Right hindlimb (tissue), 1 donor: ENCODE measurements at places on chromosomes 6 and 20.

DNA sequence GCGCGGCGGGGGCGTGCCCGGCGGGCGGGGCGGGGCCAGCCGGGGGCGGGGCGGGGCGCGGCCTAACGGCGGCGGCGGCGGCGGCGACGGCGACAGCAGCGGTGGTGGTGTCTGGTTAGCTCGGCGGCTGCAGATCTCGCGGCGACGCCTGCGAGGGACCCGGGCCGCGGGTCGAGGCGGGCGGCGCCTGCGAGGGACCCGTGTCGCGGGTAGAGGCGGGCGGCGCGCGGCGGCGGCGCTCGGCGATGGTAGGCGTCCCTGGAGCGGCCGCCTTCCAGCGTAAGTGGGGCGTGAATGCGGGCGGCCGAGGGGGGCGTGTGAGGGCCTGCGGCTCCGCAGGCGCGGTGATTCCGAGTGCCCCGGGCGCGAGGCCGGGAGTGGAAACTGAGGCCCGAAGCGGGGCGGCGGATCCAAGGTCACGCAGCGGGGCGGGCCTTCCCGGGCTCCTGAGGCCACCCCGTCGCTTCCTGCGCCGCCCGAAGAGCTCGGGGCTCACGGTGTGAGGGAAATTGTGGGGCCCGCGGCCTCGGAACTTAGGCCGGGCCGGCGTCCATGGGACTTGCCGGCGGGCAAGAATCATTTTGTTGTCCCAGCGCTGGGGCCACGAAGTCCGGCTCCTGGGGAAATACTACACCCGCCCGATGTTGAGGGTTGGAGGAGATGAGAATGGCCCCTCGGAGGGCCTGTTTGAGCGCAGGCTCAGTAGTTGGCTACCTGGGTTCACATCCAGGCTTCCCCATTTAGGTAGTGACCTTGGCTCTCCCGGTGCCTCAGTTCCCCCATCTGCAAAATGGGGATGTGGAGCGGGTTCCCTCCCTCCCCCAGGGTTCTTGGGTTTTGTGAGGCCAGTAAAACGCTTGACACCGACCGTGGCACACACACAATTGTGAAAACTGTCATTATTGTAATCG, at the start of gene CBFA2T2:
CBFA2T2 (plus strand) TSS at position 74 of the 911 bp plus-strand sequence; CDS start at position 246, 172 bp downstream.
- DNase-seq: no peak

DNA sequence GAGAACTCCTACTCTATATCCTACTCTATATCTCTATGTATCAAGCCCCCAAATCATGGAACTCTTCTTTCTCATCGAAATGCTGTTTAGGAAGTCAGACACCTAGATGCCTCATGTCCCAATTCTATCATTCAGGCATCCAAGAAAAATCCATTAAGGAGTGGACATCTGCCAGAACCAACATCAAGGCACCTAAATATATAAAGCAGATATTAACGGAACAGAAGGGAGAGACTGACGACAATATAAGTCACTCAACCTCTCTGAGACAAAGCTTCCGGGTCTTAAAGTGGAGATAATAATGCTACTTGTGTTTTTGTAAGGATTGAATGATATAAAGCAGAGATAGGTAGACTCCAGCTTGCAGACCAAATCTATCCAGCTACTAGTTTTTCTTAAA, 241.5 kb downstream of the NFATC2 start:
- DNase-seq: no peak

DNA sequence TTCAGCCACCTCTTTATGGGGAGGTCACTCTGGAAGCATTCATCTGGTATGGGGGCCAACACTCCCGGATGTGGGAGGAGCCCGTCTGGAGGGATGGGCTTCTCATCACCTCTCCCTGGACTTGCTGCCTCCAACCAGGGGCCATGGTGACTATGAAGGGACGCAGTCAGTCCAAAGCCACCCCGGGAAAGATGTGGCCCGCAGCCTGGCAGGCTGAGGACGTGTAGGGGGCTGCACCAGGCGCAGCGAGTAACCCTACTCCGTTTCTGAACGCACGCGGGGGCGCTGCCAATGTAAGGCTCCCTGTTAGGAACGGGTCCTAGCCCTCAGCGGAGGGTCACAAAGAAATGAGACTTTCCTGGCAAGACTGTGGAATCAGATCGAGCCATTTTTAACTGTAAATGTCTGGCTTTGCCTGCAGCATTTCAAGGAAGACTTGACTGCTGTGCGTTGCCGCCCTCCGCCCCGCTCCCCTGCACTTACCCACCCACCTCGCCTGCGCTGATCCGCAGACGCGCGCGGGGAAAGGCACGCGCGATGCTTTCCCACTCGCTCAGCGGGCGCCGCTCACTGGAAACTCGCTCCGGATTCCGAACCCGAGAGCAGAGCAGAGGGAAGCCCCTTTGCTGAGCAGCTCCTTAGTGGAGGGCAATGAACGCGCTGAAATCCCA, 55.1 kb downstream of the IL20RA start:
- peak; percentile 54 for DNase-seq

- peak; percentile 21 for DNase-seq
Measured at GRCh38 chr6:157645201-157645795, 177.7 kb upstream of the SNX9 start.

GRCh38 chr20:63007646-63008488, 1.1 kb upstream of the BHLHE23 start:
- no peak for DNase-seq

DNA sequence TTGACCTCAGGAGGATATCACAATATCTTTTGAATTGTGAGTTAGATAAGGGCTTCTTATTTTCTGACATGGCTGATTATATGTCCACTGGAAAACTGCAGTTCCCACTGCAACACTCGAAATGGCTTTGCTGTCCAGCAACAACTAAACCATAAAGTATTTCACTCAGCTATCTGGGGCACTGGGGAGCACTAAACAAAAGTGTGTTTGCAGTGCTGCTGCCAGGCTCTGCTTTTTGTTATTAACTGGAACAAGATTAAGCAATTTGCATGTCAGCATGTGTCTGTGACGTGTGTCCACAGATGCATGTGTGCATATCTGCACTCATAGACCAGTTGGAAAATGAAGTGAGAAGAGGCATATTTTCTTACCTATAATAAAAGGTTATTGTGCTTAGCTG, 107.8 kb upstream of the CCN2 start:
- peak; percentile 66 for DNase-seq

DNA sequence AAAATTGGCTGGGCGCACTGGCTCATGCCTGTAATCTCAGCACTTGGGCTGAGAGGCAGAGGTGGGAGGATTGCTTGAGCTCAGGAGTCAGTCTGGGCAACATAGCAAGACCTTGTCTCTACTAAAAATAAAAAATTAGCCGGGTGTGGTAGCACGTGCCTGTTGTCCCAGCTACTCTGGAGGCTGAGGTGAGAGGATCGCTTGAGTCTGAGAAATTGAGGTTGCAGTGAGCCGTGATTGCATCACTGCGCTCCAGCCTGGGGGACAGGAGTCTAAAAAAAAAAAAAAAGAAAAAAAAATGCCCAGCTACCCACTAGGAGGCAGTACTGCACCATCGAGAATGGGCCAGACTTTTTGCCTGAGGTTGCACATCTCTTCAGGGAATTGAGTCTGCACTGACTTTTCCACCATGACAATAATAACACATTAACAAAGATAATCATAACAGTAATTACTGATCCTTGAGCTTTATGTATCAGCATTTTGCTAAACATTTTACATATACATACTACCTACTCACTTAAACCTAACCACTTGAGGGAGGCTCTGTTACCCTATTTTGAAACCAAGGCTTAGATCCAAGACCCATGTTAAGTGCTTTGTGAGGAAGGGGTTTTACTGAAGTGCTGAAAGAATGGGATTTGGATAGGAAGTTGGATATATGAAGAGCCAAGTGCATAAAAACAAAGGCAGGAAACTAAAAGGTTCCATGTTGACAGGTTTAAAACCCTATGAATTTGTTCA, 21.0 kb downstream of the SRSF3 start:
- no peak for DNase-seq
